ENCODE measurements at places on chromosomes 5 and 9.

- DNase-seq: no peak
Measured at GRCh38 chr5:107135391-107135790, 535.3 kb downstream of the EFNA5 start.

DNA sequence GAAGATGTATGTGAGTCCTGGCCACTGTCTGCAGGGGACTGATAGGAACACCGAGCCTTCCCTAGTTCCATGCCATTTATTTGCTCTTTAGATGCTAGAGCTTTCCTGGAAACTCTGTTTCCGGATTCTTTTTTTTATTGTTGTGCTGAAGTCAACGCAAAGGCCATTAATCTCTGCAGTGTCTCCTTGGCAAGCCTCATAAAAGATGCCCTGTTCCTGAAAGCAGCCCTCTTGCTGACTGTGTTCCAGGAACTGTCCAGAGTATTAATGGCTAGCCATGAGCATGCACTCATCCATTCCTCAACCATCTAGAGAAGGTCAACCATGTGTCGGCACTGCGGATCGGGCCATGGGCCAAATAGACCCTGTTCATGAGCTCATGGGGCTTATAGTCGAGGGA, 42.9 kb upstream of the SMAD5 start:
- no peak for DNase-seq

DNA sequence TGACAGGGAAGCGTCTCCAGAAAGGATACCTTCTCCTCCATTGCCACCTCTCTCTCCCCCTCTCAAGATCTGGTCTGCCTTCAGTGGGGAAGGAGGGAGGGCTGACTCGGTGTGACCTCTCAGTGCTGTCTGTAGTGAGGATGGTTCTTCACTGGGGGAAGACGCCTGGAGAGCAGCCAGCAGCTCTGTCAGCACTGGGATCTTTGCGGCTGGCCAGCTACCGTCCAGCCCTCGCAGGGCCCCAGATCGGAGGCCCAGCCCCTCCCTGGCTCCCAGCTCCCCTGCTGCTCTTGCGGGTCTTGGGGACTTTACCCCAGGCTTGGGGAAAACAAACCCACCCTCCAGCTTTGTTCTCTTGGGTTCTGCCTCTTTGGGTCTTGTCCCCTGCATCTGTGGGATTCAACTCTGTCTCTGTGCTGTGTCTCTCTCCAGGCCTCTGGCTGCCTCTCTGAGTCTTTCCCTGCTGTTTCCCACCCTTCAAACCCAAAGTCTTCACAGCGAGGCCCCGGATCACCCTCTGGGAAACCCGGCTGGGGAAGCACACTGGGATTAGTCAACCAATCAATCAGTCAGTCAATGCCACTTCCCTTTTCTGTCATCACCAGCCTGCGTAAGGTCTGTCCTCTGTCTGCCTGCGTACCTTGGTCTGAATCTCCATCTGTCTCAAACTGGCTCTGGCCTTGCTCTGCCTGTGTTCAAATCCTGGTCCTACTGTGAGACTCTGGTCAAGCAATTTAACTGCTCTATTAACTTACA, 23.0 kb downstream of the FGF18 start:
- no peak for DNase-seq

DNA sequence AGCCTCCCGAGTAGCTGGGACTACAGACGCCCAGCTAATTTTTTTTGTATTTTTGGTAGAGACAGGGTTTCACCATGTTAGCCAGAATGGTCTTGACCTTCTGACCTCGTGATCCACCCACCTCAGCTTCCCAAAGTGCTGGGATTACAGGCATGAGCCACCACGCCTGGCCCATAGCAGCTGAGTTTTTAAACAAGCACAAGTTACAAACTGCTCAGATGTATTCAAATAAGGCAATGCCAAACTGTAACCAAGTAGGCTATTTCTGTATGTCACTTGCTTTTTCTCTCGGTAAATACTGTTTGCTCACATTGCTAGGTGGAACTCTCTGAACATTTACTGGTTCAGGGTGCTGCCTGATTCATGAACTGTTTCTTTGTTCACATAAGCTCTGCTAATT, 799.3 kb upstream of the NUDT12 start:
- no peak for DNase-seq

GRCh38 chr5:132458651-132459030, 31.9 kb downstream of the IRF1 start:
- DNase-seq: no peak

All from activated effector memory CD4-positive, alpha-beta T cell treated with anti-CD3 and anti-CD28 coated beads, Interleukin-2, amount 50 U/mL, for 16 hours (primary cell).